ENCODE measurements at places on chromosomes 5 and 9.

- H3K4me1 ChIP-seq: no peaks in the 10 kb centered on the region
- H3K36me3 ChIP-seq: no peaks in the 10 kb centered on the region
- H3K4me3 ChIP-seq: no peak overlapping the region
- no peak overlapping the region for H3K27ac ChIP-seq
- DNase-seq: no peak
Observed at GRCh38 chr9:126293522-126293889, 33.1 kb upstream of the MVB12B start.

DNA sequence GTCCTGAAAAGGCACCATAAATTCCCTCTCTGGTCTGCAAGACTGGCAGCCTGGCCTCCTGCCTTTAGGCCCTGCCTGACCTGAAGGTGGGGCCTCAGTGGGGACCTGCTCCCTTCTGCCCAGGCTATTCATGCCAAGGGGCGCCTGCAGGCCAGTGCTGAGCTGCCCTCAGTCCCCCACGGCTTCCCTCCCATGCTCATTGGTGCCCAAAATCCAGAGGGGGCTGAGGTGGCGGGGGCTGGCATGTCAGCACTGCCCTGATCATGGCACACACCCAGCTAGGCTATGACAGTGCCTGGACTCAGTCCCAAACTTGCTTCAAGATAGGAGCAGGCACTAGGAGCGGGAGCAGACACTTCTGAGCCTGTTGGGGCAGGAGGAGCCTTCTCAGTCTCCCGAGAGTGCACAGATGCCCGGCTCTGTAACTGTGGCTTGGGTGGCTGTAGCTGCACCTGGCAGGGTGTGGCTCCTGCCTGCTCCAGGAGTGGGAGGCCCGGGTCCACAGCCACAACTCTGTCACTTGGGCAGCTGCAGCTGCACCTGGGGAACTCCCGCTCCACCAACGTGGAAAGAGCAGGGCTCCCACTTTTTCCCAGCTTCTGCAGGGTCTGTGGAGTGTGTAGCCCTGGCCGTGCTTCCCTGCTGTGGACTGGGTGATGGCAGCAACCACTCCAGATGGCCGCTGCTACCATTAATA, 49.0 kb downstream of the NDUFAF2 start:
- no peaks in the 10 kb centered on the region for H3K36me3 ChIP-seq
- no peak overlapping the region for H3K4me3 ChIP-seq
- no peaks in the 10 kb centered on the region for H3K4me1 ChIP-seq
- no peak for DNase-seq

DNA sequence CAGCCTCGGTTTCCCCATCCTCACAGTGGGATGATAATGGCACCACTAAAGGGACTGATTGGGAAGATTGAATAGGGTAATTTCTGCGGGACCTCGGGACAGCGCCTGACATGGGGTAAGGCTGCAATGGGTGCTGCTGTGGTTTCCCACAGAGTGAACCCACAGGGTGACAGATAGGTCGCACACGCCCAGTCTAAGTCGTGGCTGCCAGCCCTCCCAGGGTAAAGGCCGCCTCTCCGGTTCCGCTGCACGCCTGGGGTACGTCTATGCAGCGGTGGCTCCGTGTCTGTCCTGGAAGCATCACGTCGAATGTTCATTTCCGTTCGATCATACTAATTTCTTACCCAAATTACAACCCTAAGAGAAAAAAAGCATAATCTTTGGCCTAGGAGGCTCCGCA, 631 bp downstream of the CFAP77 start:
- DNase-seq: no peak
- no peak overlapping the region for H3K27ac ChIP-seq
- H3K27me3 ChIP-seq: peaks cover 62% of the 10 kb centered on the region

GRCh38 chr9:92525306-92525705, 10.5 kb downstream of the ECM2 start:
- no peaks in the 10 kb centered on the region for H3K36me3 ChIP-seq
- peak; percentile 34 for DNase-seq
- peaks cover 4% of the 10 kb centered on the region for H3K4me1 ChIP-seq
- H3K27me3 ChIP-seq: no peaks in the 10 kb centered on the region

DNA sequence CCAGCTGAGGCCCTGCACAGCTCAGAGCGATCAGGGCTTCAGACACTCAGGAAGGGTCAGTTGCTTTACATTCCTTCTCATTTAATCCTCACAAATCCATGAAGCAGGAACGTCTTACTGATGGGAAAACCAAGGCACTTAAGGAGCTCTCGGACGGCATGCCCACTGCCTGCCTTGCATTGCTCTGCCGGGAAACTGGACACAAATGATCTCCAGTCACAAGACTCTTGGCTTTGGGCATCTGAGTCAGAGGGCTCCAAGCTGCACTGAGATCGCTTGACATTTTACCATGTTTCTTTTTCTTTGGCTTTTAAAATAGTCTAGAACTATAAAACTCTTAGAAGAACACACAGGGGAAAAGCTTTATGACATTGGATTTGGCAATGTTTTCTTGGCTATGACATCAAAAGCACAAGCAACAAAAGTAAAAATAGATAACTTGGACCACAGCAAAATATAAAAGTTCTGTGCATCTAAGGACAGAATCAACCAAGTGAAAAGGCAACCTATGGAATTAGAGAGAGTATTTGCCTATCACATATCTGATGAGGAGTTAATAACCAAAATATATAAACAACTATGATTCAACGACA, 43.6 kb upstream of the HRH2 start:
- H3K36me3 ChIP-seq: no peaks in the 10 kb centered on the region
- H3K27me3 ChIP-seq: no peaks in the 10 kb centered on the region
- DNase-seq: no peak
- no peak overlapping the region for H3K4me3 ChIP-seq
- H3K27ac ChIP-seq: no peak overlapping the region
- H3K4me1 ChIP-seq: no peaks in the 10 kb centered on the region

DNA sequence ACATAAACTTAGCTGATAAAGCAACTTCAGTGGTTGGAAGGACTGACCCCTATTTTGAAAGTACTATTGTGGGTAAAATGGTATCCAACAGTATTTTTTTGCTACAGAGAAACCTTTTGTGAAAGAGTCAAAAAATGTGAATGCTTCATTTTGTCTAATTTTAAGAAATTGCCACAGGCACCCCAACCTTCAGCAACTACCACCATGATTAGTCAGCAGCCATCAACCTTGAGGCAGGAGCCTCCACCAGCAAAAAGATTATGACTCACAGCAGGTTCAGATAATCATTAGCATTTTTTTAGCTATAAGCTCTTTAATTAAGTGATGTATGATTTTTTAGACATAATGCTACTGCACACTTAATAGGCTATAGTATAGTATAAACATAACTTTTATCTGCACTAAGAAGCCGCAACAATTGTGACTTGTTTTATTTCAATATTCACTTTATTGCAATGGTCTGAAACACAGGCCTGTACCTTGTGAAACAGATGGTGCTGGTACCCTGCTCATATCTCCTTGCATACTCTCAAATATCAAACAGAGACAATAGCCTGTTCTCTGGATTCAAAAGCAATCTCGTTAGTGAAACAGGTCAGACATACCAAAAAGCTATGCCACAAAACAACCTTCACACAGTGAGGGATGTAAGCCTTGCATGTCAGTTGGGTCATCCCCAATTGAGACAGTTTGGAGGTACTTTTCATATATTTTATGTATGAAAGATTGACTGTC, 261.2 kb upstream of the FAM174A start:
- no peak overlapping the region for H3K27ac ChIP-seq
- H3K36me3 ChIP-seq: no peaks in the 10 kb centered on the region
- no peak overlapping the region for H3K4me3 ChIP-seq
- no peak for DNase-seq
- no peaks in the 10 kb centered on the region for H3K4me1 ChIP-seq
- H3K27me3 ChIP-seq: no peaks in the 10 kb centered on the region

- peaks cover 7% of the 10 kb centered on the region for H3K27me3 ChIP-seq
- H3K4me3 ChIP-seq: no peak overlapping the region
- H3K36me3 ChIP-seq: no peaks in the 10 kb centered on the region
- H3K4me1 ChIP-seq: no peaks in the 10 kb centered on the region
Observed at GRCh38 chr5:153831973-153832372, 206.7 kb downstream of the FAM114A2 start.

GRCh38 chr5:167294882-167295680, 996.4 kb upstream of the WWC1 start:
- peak overlapping the region; percentile 4 for H3K4me3 ChIP-seq
- no peaks in the 10 kb centered on the region for H3K36me3 ChIP-seq
- peaks cover 38% of the 10 kb centered on the region for H3K4me1 ChIP-seq
- H3K27me3 ChIP-seq: no peaks in the 10 kb centered on the region

DNA sequence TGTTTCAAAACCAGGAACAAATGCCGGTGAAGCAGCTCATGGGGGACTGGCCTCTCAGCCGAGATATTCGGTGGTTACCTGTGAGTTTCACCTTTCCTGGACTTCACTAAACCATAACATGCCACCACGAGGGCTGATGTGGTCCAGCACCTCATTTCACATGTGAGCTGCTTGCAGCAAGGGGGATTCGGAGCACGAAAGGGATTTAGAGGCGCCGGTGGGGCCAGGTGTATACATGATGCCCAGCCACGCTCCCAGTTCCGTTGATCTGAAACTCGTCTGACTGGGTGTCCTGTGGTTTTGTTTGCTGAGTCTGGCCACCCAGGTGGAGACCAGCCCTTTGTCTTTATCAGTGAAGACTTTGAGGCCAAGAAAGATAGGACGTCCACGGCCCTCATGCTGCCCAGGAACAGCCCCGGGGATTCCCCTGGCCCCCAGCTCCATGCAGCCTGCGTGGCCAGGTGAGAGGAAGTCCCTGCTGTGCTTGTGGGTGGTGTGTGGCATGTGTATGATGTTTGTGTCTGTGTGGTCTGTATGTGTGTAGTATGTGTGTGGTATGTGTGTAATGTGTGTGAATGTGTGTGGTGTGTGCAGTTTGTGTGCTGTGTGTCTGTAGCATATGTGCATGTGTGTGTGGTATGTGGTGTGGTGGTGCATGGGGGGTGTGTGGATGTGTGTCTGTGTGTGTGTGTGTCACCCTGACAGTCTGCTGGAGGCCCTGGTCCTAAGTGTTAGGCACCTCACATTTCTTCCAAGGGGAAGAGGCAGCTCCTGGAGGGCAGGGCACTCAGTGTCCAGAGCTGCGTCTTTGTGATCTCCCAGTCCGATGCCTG, 23.4 kb downstream of the PHF2 start:
- peaks cover 24% of the 10 kb centered on the region for H3K4me1 ChIP-seq
- no peak overlapping the region for H3K4me3 ChIP-seq
- no peaks in the 10 kb centered on the region for H3K27me3 ChIP-seq
- H3K27ac ChIP-seq: 0 out of 2 replicates have a peak overlapping the region, but pooled peaks have one; percentile 8
- no peaks in the 10 kb centered on the region for H3K36me3 ChIP-seq

GRCh38 chr5:177475563-177476427, 2.4 kb upstream of the DBN1 start:
- no peaks in the 10 kb centered on the region for H3K27me3 ChIP-seq
- H3K4me1 ChIP-seq: peaks cover 37% of the 10 kb centered on the region
- DNase-seq: no peak
- H3K27ac ChIP-seq: no peak overlapping the region
- no peak overlapping the region for H3K4me3 ChIP-seq

DNA sequence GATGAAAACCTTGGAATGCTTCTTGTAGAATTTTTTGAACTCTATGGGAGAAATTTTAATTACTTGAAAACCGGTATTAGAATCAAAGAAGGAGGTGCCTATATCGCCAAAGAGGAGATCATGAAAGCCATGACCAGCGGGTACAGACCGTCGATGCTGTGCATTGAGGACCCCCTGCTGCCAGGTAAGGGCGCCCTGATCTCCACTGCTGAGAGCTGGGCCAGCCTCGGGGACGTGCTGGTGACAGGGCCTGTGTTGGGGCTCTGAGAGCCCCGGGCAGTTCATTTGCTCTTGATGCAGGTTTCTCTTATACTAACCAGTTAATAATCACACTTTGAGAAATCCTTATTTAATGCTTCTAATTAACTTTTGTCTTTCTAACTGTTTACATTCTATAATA, 33.0 kb downstream of the TENT4A start:
- no peak overlapping the region for H3K4me3 ChIP-seq
- H3K4me1 ChIP-seq: peaks cover 16% of the 10 kb centered on the region
- no peak overlapping the region for H3K27ac ChIP-seq
- DNase-seq: no peak
- no peaks in the 10 kb centered on the region for H3K27me3 ChIP-seq

- no peak overlapping the region for H3K4me3 ChIP-seq
- H3K36me3 ChIP-seq: no peaks in the 10 kb centered on the region
- H3K27me3 ChIP-seq: no peaks in the 10 kb centered on the region
- H3K4me1 ChIP-seq: no peaks in the 10 kb centered on the region
Observed at GRCh38 chr5:60541980-60542379, 158.0 kb downstream of the DEPDC1B start.

DNA sequence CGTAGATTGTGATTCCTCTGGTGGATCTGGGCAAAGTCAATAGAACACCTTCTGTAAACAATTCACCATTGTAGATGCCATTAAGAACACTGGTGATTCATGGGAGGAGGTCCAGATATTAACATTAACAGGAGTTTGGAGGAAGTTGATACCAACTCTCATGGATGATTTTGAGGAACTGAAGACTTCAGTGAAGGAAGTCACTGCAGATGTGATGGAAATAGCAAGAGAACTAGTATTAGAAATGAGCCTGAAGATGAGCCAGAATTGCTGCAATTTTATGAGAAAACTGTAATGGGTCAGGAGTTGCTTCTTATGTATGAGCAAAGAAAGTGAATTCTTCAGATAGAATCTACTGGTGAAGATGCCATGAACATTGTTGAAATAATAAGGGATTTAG, 26.9 kb downstream of the TCERG1 start:
- H3K36me3 ChIP-seq: peaks cover 85% of the 10 kb centered on the region
- H3K27ac ChIP-seq: no peak overlapping the region
- no peaks in the 10 kb centered on the region for H3K27me3 ChIP-seq
- no peaks in the 10 kb centered on the region for H3K4me1 ChIP-seq
- no peak for DNase-seq
- no peak overlapping the region for H3K4me3 ChIP-seq

- no peak overlapping the region for H3K4me3 ChIP-seq
- no peaks in the 10 kb centered on the region for H3K36me3 ChIP-seq
- DNase-seq: no peak
- H3K4me1 ChIP-seq: no peaks in the 10 kb centered on the region
- H3K27ac ChIP-seq: no peak overlapping the region
- H3K27me3 ChIP-seq: no peaks in the 10 kb centered on the region
Observed at GRCh38 chr5:4928409-4928808, 211.7 kb upstream of the ADAMTS16 start.

GRCh38 chr9:109482391-109482916, 15.7 kb downstream of the PTPN3 start:
- H3K4me1 ChIP-seq: no peaks in the 10 kb centered on the region
- no peaks in the 10 kb centered on the region for H3K27me3 ChIP-seq
- no peak overlapping the region for H3K4me3 ChIP-seq
- DNase-seq: no peak
- H3K27ac ChIP-seq: no peak overlapping the region

GRCh38 chr5:158487664-158488063, 612.1 kb downstream of the EBF1 start:
- no peaks in the 10 kb centered on the region for H3K36me3 ChIP-seq
- no peak for DNase-seq
- H3K27me3 ChIP-seq: no peaks in the 10 kb centered on the region
- H3K4me1 ChIP-seq: peaks cover 18% of the 10 kb centered on the region
- H3K27ac ChIP-seq: no peak overlapping the region
- no peak overlapping the region for H3K4me3 ChIP-seq
